SHP77 treated with DMSO at 0.1 percent for 48 hours (cell line): ENCODE measurements at places on chromosomes 2 and 18.

DNA sequence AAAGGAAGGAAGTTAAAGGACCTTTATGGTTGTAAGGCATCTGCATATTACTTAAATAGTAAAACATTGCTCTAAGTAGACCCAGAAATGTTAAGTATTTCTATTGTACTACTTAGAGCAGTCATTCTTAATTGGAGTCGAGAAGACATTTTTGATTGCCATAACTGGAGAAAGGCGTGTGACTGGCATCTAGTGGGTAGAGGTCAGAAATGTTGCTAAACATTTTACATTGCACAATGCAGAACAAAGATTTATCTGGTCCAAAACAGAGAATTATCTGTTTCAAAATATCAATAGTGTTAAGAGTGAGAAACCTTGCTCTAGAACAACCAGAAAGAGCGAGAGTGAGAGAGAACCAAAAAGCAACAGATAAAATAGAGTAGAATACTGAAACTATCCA is 23.3 kb upstream of the ROCK1 start:
- no peak for DNase-seq

- DNase-seq, result no peak
Observed at GRCh38 chr18:3411854-3412268, 38.1 kb upstream of the TGIF1 start.

DNA sequence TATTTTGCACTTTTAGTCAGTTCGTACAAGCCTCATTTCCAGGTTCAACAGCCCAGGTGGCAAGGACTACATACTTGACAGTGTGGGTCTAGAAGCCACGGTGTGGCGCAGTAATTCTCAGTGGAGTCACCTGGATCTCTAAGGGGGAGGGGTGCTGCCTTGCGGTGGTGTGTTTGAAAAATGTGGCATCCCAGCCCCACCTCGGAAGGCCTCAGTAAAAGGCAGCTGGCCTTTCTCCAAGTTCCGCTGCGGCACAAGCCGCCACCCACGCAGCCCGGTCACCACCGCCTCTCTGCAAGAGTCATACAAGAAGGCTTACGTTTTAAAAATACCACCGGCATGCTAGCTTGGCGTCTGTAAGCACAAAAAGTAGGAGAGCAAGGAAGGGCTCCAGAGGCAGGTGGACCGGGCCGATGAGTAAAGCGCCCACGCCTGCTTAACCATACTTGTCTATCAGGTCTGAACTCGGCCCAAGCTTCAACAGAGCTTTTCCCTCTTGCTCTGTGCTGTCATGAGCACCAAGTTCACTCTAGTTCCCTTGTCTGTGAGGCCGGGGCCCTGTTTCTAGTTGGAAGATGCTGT is 49.5 kb downstream of the SPRED2 start:
- DNase-seq, result peak; percentile 81

- DNase-seq, result no peak
Observed at GRCh38 chr2:119598596-119599263, 54.5 kb downstream of the CFAP221 start.

GRCh38 chr2:215698566-215698965 is 262.7 kb upstream of the FN1 start:
- no peak for DNase-seq

DNA sequence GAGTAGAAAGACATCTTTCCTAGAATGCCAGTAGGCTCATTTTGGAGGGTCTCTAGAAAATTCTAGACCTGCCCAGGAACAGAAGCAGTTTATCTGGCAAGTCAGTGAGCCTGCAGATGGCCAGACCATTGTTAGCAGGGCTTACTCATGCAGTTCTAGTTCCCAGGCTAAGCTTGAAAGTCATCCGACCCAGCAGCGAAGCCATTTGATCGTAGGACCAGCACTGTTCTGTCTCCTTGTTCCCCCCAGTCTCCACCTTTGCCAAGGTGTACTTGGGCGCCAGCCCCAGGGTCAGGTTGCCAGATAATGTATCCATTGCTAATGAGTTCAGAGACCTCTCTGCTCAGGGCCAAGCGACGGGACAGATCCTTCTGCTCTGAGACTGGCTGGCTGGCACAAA is 70.1 kb downstream of the EPAS1 start:
- DNase-seq, result no peak

- DNase-seq, result no peak
Observed at GRCh38 chr2:109422758-109423500, 190.8 kb downstream of the SEPTIN10 start.

DNA sequence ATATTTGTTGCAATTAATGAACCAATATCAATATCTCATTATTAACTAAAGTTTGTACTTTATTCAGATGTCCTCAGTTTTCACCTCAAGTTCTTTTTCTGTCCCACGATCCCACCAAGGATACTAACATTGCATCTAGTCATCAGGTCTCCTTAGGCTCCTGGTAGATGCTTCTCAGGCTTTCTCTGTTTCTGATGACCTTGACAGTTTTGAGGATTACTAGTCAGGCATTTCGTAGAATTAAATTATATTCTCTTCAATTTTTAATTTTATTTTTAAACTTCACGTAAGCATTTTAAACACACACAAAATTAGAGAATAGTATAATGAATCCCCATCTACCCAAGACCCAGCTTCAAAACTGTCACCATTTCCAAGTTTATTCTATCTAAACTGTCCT is 5.6 kb upstream of the ACYP2 start:
- no peak for DNase-seq

DNA sequence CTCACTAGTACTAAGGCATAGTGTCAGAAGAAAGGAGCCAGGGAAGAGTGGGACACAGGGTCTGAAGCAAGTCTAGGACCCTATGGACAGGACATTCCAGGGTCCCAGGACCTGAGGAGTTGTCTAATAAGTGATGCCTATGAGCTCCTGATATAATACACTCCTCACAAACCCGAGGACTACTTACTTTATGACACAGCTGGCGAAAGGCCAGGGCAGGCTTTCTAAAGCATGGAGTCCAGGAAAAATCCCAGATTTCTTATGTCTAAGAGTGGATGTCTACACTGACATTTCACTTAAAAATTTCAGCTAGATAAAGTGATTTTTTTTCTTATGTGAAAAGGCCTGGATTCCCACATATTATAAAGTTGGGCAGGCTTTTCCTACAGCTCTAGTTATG is 502.2 kb upstream of the SETBP1 start:
- no peak for DNase-seq

- DNase-seq, result no peak
Observed at GRCh38 chr2:64910972-64911433, 78.2 kb upstream of the SLC1A4 start.

- DNase-seq, result no peak
Observed at GRCh38 chr2:15638720-15639119, 47.1 kb downstream of the DDX1 start.

DNA sequence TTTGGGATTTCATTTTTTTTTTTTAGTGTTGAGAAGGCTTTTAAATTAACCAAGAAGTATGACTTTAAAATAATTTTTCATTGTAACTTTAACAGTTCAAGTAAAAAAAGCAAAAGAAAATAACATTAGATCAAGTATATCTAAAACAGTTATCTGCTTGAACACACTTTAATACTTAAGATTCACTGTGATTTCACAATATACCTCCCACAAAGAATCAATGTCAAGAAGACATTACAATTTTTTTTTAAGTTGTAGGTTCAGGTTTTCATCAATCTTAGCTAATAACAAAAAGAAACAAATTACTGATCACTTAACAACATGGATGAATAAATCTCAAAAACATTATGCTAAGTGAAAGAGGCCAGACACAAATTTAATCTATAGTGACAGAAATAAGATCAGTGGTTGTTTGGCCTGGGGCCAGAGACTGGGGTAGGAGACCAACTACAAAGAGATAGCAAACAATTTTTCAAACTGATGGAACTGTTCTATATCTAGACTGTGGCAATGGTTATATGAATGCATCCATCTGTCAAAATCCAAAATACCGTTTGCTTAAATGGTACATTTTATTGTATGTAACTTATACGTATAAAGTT is 74.8 kb upstream of the FRZB start:
- no peak for DNase-seq

DNA sequence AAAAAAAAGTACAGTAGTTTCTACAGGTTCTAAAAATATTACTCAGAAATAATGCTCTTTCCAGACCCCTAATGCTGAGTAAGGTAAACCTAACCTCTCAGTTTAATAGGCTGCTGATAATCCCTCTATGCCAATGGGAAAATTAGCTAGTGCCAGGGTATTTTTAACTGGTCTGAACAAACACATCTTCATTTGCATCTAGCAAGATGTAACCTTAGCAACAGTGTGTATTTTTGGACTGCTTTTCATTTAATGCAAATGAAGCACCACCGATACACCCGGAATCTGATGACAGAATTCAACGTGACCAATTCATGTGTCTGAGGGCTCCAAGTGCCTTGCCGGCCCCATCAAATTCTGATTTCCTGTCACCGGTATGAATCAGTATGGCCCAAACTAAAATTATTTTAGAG is 47.4 kb upstream of the CYRIA start:
- DNase-seq, result no peak

- no peak for DNase-seq
Observed at GRCh38 chr2:172551271-172551670, 4.6 kb upstream of the PDK1 start.

DNA sequence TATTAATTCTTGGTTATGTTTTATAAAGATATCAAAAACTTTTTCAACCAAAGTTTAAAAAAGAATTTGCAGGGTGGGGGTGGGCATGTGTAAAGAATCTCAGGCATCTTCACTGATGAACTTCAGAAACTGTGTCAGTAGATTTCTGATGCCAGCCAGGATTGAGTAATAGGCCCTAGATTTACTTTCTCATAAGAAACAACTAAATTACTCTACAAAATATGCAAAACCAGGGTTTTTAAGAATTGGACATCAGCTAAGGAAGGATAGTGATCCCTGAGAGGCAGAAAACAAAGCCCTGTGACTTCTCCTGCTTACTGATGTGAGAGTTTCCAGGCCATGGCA is 11.9 kb upstream of the IL1R1 start:
- DNase-seq, result no peak

DNA sequence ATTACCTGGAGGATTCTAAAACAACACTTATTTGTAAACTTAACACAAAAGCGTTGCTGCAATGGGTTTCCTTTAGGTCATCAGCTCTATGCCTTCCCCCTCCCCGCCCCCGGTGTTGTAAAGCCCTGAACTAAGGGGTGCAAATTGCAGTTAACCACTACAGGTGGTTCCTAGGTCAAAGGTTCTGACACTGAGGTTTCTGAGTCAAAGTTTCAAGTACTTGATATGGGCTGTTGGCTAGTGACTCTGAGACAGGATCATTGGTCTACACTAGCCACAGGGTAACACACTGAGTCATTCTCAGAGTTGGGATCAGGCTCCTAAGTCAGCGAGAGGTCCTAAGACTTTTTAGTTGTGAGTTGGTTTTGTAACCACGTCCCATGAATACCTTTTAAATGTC is 15.4 kb downstream of the IL1B start:
- no peak for DNase-seq

DNA sequence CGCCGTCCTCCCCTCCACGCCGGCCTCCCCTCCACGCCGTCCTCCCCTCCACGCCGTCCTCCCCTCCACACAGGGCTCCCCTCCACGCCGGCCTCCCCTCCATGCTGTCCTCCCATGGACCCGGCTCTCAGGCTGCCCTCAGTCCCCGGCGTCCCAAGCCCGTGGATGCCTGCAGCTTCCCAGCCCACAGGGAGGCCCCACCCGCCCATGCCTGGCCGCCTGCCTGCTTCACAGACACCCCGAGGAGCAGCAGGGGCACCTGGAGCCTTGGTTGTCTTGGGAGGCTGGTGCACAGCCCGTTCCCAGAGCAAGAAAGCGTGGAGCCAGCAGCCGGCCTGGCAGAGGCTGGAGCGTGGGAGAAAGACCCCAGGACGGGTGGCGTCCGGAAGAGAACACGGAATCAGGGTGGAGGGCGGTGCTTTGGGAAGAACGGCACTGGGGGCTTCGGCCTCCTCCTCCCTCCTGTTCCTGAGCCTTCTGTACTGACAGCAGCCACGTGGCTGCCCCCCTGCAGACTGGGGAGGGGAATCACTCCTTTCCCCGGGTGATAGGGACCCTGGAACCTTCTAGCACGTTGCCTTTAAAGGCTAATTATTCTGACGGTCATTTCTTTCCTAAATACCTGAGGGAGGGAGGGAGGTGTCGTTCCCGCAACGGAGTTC is 26.2 kb upstream of the KCNG2 start:
- DNase-seq, result no peak

- no peak for DNase-seq
Observed at GRCh38 chr18:79848579-79849327, 51.0 kb downstream of the KCNG2 start.

- DNase-seq, result no peak
Observed at GRCh38 chr2:133173224-133173623, 395.0 kb downstream of the NCKAP5 start.

DNA sequence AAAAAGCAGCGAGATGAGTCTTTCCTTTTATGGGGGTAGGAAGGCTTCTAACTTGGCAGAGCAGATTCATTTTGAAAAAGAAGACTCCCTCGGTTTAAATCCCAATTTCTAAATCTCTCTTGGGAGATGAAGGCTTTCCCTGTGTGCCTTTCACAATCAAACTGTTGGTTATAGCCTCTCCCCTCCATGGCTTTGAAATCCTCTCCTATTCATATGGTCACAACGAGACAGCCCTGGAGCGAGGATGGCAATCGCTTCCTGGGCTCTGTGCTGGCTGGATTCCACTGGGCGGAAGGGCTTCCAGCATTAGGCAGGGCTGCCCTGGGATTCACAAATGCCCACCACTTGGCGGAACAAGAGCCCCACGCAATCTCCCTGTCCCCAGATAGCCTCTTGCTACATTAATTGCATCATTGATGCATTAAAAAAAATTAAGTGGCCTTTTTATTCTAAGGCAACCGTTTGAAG is 1.6 kb downstream of the CAVIN2 start:
- DNase-seq, result no peak

DNA sequence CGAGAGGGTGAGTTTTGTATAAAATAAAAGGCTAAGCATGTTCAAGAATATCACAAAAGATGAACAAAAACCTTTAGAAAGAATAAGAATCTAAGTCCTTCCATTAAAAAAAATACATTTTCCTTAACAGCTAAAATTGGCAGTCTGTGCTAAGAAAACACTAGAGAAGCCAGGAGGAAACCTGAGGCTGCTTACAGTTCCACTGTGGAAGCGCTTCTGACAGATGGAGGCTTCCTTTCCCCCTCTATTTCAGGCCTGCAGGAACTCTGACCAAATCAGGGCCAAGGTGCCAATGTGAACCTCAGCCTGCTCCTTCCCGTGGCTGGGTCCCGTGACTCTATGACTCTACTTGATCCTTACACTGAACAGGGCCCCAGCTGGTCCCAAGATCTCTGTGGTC is 108.1 kb upstream of the ARHGAP28 start:
- no peak for DNase-seq

DNA sequence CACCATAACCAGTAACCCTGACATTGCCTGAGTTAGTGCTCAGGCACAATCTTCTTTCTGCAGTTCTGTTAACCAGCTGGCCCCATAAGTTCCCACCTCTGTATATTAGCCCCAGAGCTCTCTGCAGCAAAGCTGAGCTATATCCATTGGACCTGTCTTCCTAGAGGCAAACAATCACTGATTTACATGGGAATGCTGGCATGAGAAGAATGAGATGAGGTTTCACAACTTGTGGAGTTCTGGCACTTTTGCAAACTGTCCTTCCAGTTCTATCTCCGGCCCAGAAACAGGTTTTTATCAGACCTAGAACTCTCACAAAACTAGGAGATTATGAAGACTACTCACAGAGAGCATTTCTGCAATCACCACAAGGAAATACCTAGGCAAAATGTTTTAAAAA is 7.9 kb upstream of the CCBE1 start:
- no peak for DNase-seq

GRCh38 chr18:79395761-79396404 is at the start of gene NFATC1:
NFATC1 (plus strand) TSS chr18:79395930; CDS start chr18:79396225, 295 bp downstream.
- DNase-seq, result no peak

- DNase-seq, result no peak
Observed at GRCh38 chr2:184927040-184927439, 328.7 kb downstream of the ZNF804A start.
